ENCODE measurements at places on chromosomes 12 and 14.
A peak's percentile ranks its signal among the peaks of the same experiment; 100 is the strongest.

- peaks cover 38% of the 10 kb centered on the region for H3K36me3 ChIP-seq
- H3K27ac ChIP-seq: peak overlapping the region; percentile 13
- DNase-seq: no peak
- peaks cover 4% of the 10 kb centered on the region for H3K27me3 ChIP-seq
Measured at GRCh38 chr12:53516758-53517455, 9.6 kb upstream of the NPFF start.

DNA sequence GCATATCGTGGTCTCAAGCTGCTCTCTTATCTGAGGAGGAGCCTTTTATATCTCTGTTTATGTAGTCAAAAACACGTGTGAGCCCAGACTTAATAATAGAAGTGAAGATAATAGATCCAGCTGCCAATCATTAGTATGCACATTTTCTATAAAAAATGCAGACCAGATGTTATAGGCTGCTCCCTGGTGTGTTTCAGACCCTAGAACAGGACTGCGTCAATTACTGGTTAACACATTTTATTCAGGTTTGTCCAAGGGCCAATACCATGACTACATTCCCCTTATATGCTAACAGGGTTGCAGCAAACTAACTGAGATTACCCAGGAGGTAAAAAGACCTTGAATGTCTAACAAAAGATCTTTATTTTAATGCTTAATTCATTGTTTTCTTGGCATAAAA lies 98.5 kb upstream of the NEDD1 start:
- DNase-seq: no peak
- H3K27me3 ChIP-seq: peaks cover 2% of the 10 kb centered on the region
- no peak overlapping the region for H3K4me3 ChIP-seq
- no peak overlapping the region for H3K27ac ChIP-seq
- no peaks in the 10 kb centered on the region for H3K4me1 ChIP-seq

DNA sequence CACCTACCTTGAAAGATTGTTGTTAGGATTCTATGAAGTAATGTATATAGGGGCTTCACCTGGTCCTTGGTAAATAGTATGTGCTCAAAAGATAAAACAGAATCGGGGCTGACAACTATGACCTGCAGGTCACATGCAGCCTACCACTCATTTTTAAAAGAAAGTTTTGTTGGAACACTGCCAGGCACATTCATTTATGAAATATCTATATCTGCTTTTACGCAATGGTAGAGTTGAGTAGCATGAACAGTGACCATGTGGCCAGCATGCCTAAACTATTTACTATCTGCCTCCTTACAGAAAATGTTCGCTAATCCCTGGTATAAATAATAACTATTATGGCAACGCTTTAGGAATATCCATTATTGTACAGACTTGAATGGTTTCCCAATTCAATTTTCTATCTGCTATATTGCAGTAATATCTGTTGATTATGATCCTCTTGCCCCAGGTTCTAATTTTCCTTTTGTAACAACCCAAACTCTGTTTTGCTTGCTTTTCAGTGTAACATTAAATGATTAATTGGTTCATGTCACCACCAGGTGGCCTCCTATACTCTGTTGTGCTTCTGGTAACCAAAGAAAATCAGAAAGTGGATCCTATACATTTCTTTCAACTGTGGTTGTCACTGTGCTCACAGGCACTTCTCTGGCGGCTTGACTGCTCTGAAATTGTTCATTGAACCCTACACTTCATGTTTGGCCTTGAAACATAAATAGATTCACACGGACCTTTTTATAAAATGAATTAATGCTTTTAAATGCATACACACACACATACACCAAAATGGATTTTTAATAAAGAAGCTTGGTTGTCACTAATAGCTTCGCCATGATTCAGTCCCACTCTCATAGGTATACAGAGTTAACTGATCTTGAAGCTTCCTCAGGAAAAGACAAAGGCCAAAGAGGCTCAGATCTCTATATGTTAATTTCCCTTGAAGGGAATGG lies 227.7 kb upstream of the NPAS3 start:
- no peak overlapping the region for H3K4me3 ChIP-seq
- H3K27ac ChIP-seq: no peak overlapping the region

DNA sequence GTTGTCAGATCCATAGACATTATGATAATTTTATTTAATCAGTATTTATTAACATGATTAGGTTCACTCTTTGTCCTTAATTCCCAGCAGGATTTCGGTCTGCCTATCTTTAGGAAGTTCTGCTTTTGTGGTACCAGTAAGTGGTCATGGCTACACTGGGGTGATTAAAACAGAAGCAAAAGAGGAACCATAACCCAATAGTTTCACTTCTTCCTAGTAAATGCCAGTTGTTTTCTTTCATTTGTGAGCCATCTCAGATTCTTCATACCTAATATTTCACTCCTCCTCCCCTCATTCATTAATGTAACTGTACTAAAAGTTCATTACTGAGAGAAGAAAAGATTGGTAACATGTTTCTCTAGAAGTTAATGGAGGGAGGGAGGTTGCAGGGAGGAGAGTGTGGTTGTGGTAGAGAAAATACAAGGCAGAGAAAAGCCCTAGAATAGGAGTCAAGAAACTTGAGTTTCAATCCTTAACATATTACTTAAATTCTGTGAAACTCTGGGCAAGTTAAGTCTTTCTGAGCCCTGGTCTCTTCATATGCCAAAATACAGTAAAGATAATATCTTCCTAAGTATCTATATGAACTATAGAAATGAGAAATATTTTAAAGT lies 101.2 kb downstream of the PEBP1 start:
- no peak overlapping the region for H3K4me3 ChIP-seq
- no peak for DNase-seq
- no peaks in the 10 kb centered on the region for H3K27me3 ChIP-seq
- no peaks in the 10 kb centered on the region for H3K36me3 ChIP-seq

- peaks cover 3% of the 10 kb centered on the region for H3K27me3 ChIP-seq
- no peak overlapping the region for H3K27ac ChIP-seq
- no peak for DNase-seq
- no peaks in the 10 kb centered on the region for H3K4me1 ChIP-seq
- H3K4me3 ChIP-seq: no peak overlapping the region
- H3K36me3 ChIP-seq: no peaks in the 10 kb centered on the region
Measured at GRCh38 chr12:90682398-90682797, 272.6 kb downstream of the CCER1 start.

GRCh38 chr12:130603396-130603965 lies 112.6 kb downstream of the RIMBP2 start:
- no peak for DNase-seq
- H3K4me1 ChIP-seq: peaks cover 15% of the 10 kb centered on the region
- no peak overlapping the region for H3K4me3 ChIP-seq

DNA sequence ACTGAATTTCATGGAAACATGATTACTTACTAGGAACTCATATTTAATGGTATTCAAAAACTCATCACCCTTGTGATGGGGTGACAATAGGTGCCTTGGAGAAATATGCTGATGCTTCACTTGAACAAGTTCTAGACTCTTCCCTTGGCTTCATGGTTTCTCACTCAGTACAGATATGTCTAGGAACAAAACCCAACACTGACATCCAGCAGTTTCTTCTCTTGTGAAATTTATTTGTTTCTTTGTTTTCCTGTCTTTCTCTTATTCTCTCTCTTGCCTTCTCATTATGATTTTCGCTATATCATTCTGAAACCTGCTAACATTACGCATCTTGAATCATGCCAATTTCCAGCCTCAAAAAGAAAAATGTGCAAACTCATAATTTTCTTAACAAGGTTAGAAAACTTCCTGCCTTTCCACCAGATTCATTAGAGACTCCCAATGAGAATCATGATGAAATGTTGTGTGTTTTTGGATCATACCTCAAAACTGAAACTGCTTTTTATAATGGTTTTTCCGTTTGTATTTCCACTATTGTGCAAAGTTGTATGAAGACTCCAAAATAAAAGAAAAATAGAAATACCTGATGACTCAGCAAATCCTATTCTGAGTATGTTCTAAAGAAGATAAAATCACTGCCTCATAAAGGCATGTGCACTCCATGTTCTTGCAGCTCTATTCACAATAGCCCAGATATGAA lies 1021.5 kb downstream of the TMEM121 start:
- no peak overlapping the region for H3K27ac ChIP-seq
- H3K4me1 ChIP-seq: no peaks in the 10 kb centered on the region
- no peak overlapping the region for H3K4me3 ChIP-seq
- DNase-seq: no peak

DNA sequence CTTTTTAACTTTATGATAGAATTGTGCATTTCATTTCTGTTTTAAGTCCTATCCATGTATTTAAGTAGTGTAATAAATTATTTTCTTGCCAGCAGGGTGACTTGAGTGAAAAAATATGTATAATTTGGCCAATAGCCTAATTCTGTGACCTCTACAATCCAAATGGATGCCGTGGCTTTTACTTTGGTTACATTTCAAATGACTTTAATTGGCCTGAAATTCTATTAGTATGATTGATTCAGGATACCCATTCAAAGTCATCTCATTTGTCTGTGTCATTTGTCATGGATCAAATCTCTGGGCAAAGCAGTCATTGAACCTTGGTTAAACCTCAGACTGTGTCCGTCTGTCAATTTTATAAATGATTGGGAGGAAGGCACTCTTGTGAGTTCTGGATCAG lies 29.6 kb downstream of the CRADD start:
- peaks cover 4% of the 10 kb centered on the region for H3K27me3 ChIP-seq
- no peak for DNase-seq
- peaks cover 13% of the 10 kb centered on the region for H3K4me1 ChIP-seq

- H3K27ac ChIP-seq: no peak overlapping the region
- H3K4me3 ChIP-seq: no peak overlapping the region
- no peaks in the 10 kb centered on the region for H3K4me1 ChIP-seq
- H3K27me3 ChIP-seq: no peaks in the 10 kb centered on the region
Measured at GRCh38 chr14:105737504-105738246, 211.3 kb downstream of the TMEM121 start.

- no peaks in the 10 kb centered on the region for H3K36me3 ChIP-seq
- H3K4me1 ChIP-seq: no peaks in the 10 kb centered on the region
- H3K4me3 ChIP-seq: no peak overlapping the region
- no peak overlapping the region for H3K27ac ChIP-seq
- H3K27me3 ChIP-seq: no peaks in the 10 kb centered on the region
- DNase-seq: no peak
Measured at GRCh38 chr14:80658733-80659132, 282.8 kb downstream of the CEP128 start.

GRCh38 chr14:40188006-40188405 lies 755.8 kb upstream of the FBXO33 start:
- no peak overlapping the region for H3K4me3 ChIP-seq
- no peak overlapping the region for H3K27ac ChIP-seq
- no peaks in the 10 kb centered on the region for H3K36me3 ChIP-seq
- H3K4me1 ChIP-seq: no peaks in the 10 kb centered on the region

- no peak overlapping the region for H3K4me3 ChIP-seq
- no peaks in the 10 kb centered on the region for H3K36me3 ChIP-seq
- peaks cover 46% of the 10 kb centered on the region for H3K4me1 ChIP-seq
- H3K27ac ChIP-seq: peak overlapping the region; percentile 25
- DNase-seq: no peak
Measured at GRCh38 chr14:100617410-100618317, 30.4 kb upstream of the BEGAIN start.

DNA sequence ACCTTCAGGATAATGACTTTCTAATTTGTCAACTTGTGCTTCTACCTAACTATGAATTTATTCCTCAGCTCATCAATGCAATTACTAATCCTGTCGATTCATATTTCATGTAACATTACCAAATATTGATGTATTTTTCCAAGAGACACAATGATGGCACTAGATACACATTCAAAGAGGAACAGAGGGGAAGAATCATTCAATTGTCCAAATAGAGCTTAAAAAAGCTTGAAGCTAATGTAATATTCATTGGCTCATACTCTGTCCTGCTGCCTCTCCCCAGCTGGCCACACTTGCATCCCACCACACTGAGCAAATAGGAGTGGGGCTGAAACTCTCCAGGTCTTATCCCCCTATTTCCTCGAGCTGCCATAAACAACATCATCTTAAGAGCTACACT lies 9.3 kb downstream of the TESPA1 start:
- peaks cover 42% of the 10 kb centered on the region for H3K4me1 ChIP-seq
- H3K4me3 ChIP-seq: no peak overlapping the region
- H3K27me3 ChIP-seq: peaks cover 2% of the 10 kb centered on the region

- H3K27ac ChIP-seq: no peak overlapping the region
- no peaks in the 10 kb centered on the region for H3K36me3 ChIP-seq
- no peak for DNase-seq
- H3K4me1 ChIP-seq: peaks cover 10% of the 10 kb centered on the region
- H3K4me3 ChIP-seq: no peak overlapping the region
Measured at GRCh38 chr12:127774828-127775227, 492.1 kb upstream of the TMEM132C start.

GRCh38 chr12:48889679-48890078 lies 24.0 kb upstream of the RND1 start:
- no peak overlapping the region for H3K4me3 ChIP-seq
- H3K27me3 ChIP-seq: peaks cover 35% of the 10 kb centered on the region
- DNase-seq: no peak
- peak overlapping the region; percentile 87 for H3K27ac ChIP-seq

GRCh38 chr12:49288412-49288853 lies 6.5 kb upstream of the PRPH start:
- H3K27ac ChIP-seq: no peak overlapping the region
- peaks cover 19% of the 10 kb centered on the region for H3K4me1 ChIP-seq

DNA sequence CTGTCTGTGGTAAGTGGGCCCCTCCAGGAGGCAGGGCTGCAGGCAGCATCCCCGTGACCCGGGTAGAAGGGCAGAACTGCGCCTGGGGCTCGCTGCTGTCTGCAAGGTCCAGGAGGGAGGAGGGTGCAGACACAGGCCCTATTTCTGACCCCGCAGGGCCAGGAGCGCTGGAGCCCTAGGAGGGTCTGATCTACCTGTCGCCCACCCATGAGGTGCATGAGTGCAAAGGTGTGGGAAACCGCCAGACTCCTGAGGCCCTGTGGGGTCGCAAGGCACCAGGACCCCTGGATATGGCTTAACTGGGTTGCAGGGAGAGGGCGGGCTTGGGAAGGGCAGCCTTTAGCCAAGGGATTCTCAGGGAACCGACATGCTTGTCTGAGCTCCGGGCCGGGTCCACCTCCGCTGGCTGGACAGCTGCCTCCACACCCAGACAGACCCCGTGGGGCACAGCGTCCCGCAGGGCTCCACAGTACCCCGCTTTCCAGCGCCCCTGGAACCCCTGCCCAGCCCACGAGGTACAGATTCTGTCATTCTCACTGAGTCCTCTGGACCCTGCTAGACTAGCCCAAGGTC lies 72.9 kb upstream of the TSPAN11 start:
- no peak overlapping the region for H3K27ac ChIP-seq
- H3K4me3 ChIP-seq: no peak overlapping the region
- H3K36me3 ChIP-seq: no peaks in the 10 kb centered on the region
- H3K4me1 ChIP-seq: peaks cover 26% of the 10 kb centered on the region
- DNase-seq: no peak
